ENCODE measurements at places on chromosomes 5 and 9. TPM values are rescaled to one million over a fixed set of nuclear protein-coding genes. Genes with fewer than 3 reads are reported as not detected.

Gene RAD1
- total RNA-seq: 42.8 TPM

Gene INSL4
- total RNA-seq: not detected

Gene PTPN3
- 14.8 TPM for total RNA-seq

DNA sequence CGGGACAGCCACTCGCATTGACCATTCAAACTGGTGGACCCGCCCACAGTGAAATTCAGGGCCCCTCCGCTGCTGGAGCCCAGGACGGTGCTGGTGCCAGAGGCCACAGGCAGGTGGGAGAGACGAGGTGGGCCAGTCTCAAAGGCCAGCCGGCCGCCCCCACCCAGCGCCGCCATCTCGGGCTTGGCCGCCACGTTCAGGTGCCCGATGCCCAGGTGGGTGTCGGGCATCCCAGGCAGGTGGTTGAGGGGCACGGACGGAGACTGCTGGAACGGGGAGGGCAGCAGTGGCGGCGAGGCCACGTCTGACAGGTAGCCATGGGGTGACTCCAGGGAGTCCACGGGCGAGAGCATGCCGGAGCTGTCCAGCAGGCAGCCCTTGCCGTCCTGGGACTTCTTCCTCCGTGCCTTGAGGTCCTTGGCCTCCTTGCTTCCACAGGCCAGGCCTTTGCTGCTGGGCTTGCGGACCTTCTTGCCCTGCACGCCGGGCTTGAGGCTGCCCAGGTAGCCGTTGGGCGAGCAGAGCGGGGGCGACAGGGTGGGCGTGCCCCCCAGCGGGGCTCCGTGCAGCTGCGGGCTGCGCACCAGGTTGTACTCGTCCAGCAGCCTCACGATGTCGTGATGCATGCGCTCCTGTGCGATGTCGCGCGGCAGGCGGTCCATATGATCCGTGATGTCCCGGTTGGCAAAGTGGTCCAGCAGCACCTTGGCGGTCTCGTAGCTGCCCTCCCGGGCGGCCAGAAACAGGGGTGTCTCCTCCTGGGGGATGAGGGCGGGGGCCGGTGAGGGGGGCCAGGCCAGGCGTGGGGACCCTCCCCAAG lies 14.2 kb upstream of the SEC16A start:
- no peak for DNase-seq

DNA sequence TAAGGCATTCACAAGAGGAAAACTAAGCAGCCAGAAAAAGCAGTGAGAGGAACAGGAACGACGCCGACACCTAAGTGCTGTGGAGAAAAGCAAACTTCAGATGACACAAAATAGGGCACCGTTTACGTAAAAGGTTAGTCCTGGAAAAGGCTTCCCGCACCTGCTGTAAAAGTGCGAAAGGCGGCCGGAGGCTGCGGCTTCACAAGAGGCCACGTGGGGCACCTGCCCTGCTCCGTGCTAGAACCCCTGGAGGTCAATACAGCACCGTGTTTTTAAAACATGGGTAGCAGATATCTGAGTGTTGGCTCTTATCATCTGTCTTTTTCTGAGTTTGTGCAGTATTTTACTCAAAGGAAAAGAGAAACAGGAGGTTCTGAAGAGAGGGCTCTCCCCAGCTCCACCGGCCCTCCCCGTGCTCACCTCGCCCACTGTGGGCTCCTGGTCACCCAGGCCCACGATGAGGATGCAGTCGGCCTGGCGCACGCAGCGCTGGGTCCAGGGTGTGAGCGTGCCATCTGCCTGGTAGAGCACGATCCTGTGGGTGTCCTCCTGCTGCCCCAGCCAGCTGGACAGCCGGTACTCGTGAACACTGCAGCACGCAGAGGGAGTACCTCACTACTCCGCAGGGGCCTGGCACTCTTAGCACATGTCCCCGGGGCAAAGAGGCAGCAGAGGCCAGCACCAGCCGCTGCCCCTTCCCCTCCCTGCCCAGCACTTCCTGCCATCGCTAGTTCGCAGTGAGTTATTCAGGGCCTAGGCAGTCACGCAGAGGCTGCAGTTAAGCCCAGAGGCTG lies 21.0 kb upstream of the NSMF start:
- no peak for DNase-seq

- no peak for DNase-seq
Observed at GRCh38 chr9:73738741-73739530, 587.3 kb downstream of the ANXA1 start.

GRCh38 chr9:72524820-72525540 lies 3.6 kb downstream of the TMC1 start:
- peak; percentile 97 for DNase-seq

DNA sequence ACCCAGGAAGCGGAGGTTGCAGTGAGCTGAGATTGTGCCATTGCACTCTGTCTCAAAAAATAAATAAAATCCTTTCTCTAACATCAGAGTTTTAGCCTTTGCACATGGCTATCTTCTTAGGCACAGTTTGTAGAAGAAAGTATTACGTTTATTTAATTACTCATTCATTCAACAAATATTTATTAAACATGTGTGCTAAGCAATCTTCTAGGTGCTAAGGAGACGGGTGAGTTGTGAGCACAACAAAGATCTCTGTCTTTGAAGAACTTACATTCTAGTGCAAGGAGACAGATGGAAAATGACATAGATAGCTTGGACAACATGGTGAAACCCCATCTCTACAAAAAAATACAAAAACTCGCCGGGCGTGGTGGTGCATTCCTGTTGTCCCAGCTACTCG lies 122.3 kb upstream of the MYO10 start:
- peak; percentile 14 for DNase-seq

DNA sequence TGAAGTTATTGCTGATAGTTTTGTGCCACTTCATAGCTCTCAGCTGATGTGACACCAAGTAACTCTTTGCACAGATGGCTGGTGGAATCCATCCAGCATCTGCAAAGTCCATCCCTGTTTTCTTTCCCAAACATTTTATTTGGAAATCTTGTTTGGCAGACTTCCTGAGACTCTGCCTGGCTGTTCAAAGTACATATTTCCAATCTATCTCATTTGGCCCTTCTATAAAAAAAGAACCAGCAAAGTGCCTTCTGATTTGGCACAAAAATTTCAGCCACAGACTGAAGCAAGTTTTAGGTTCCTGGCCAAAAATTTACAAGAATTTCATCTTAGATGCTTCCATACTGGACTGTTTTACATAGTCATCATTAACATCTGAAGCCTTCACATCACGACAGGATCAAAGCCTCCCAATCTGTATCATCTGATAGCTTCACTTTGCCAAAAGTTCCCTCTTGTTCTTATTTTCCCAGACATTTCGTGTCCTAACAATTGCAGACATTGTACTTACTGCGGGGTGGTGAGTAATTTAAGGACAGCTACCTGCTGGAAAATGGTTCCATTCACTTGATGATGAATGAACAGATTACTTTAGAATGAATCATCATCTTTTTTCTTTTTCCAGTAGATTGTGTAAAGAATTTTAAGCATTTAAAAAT lies 377.3 kb downstream of the KIAA0825 start:
- DNase-seq: no peak

DNA sequence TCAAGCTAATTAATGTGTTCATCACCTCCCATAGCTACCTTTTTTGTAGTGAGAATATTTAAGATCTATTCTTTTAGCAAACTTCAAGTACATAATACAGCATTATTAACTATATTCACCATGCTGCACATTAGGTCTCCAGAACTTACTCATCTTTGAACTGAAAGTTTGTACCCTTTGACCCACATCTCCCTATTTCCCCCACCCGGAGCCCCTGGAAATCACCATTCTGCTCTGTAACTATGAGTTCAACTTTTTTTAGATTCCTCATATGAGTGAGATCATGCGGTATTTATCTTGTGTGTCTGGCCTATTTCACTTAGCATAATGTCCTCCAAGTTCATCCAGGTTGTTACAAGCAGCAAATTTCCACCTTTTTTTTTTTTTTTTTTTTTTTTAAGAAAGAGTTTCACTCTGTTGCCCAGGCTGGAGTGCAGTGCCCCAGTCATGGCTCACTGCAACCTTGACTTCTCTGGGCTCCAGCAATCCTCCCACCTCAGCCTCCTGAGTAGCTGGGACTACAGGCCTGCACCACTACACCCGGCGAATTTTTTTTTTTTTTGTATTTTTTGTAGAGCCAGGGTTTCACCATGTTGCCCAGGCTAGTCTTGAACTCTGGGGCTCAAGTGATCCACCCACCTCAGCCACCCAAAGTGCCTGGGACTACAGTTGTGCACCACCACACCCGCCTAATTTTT lies 100.4 kb upstream of the SAP30L start:
- DNase-seq: no peak

All from Caki2 (cell line).